ENCODE measurements at places on chromosomes 2 and 18. TPM values are rescaled to one million over a fixed set of nuclear protein-coding genes. Genes with fewer than 3 reads are reported as not detected.

The SERPINB2 gene
- 2.0 TPM for total RNA-seq

The CYBRD1 gene
- 168 TPM for total RNA-seq

The BOLL gene
- total RNA-seq = 0.19 TPM

The IL18R1 gene
- 2.8 TPM for total RNA-seq

The LIMS4 gene
- total RNA-seq = 2.6 TPM

The SPDYA gene
- 2.7 TPM for total RNA-seq

DNA sequence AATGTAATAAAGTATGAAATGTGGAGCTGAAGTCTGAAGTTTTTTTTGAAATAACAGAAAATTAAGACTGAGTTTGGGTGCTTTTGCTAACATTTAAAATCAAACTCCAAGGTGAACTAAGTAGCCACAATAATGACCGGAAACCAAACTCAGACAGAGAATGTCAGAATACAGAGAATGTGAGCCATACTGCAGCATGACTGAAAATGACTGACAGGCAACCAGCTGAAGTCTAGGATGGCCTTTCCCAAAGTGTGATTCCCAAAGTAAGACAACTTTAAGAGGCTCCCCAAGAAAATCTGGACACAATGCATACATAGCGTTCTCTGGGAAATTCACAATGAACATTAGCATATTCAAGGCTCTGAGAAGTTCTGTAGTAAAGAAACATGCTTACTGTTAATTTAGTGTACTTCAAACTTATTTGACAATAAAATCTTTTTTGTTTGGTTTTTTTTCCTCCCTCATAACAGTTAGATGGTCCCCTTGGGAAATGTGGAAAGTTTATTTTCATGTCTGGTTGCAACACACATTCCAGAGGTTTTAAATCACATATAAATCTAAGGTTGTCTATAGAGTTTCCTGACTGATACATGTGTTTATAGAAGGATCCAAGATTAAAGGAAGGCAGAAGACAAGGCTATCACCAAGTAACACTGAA is 28.6 kb downstream of the PLA2R1 start:
- no peak overlapping the region for H3K4me3 ChIP-seq
- no peak overlapping the region for H3K27ac ChIP-seq
- no peaks in the 10 kb centered on the region for H3K36me3 ChIP-seq
- ATAC-seq = no peak
- no peaks in the 10 kb centered on the region for H3K4me1 ChIP-seq

GRCh38 chr2:853203-853870 is 97.3 kb upstream of the SNTG2 start:
- H3K4me3 ChIP-seq = no peak overlapping the region
- H3K27me3 ChIP-seq = peaks cover 3% of the 10 kb centered on the region
- no peak for ATAC-seq
- no peak overlapping the region for H3K27ac ChIP-seq
- no peaks in the 10 kb centered on the region for H3K4me1 ChIP-seq

DNA sequence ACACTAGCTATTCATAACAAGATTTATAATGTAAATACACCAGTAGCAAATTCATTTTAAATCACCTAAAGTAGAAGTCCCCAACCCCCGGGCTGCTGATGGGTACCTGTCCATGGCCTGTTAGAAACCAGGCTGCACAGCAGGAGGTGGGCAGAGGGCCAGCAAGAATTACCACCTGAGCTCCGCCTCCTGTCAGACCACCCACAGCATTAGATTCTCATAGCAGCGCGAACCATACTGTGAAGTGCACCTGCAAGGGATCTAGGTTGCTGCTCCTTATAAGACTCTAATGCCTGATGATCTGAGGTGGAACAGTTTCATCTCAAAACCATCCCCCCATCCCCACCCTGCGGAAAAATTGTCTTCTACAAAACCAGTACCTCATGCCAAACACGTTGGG is 71.3 kb downstream of the KANSL1L start:
- no peak for ATAC-seq
- peaks cover 32% of the 10 kb centered on the region for H3K36me3 ChIP-seq
- H3K27ac ChIP-seq = no peak overlapping the region
- H3K27me3 ChIP-seq = no peaks in the 10 kb centered on the region
- H3K4me1 ChIP-seq = no peaks in the 10 kb centered on the region

GRCh38 chr2:21258082-21258481 is 134.3 kb downstream of the TDRD15 start:
- ATAC-seq = no peak
- no peak overlapping the region for H3K27ac ChIP-seq
- H3K27me3 ChIP-seq = no peaks in the 10 kb centered on the region
- no peak overlapping the region for H3K4me3 ChIP-seq
- no peaks in the 10 kb centered on the region for H3K4me1 ChIP-seq

DNA sequence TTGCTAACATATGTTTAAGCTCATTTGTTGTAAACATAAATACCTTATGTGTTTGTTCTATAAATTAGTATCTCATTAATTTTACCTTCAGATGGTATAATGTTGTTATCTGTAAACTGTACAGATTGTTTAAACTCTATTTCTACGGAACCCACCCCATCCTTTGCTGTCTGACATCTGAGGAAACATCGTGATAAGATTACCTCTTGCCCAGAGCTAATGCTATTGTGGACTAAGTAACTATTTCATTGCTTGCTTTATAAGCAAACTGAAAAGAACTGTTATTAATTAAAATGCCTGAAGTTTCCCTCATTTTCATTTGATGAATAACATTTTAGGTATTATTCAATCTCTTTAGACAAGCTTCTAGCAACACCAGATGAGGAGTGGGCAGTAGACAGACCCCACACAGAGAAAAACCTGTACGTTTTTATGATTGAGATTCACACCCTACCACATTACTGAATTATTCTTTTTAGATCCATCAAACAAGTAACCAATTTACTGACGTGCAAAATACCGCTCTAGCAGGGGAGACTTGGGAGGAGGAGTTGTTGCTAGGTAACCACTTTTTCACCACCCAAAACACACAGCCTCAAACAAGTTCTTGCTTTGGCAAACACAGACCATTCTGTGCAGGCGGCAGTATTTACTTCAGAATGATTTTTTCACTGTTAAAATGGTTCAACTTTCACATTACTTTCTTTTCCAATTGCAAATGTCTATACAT is 1.9 kb upstream of the SYT4 start:
- H3K27ac ChIP-seq = no peak overlapping the region
- H3K4me3 ChIP-seq = no peak overlapping the region
- H3K36me3 ChIP-seq = no peaks in the 10 kb centered on the region
- H3K4me1 ChIP-seq = no peaks in the 10 kb centered on the region
- no peak for ATAC-seq

- H3K27ac ChIP-seq = no peak overlapping the region
- H3K27me3 ChIP-seq = no peaks in the 10 kb centered on the region
- no peaks in the 10 kb centered on the region for H3K4me1 ChIP-seq
- no peaks in the 10 kb centered on the region for H3K36me3 ChIP-seq
- H3K4me3 ChIP-seq = no peak overlapping the region
Observed at GRCh38 chr2:134181219-134181618, 72.7 kb upstream of the MGAT5 start.

DNA sequence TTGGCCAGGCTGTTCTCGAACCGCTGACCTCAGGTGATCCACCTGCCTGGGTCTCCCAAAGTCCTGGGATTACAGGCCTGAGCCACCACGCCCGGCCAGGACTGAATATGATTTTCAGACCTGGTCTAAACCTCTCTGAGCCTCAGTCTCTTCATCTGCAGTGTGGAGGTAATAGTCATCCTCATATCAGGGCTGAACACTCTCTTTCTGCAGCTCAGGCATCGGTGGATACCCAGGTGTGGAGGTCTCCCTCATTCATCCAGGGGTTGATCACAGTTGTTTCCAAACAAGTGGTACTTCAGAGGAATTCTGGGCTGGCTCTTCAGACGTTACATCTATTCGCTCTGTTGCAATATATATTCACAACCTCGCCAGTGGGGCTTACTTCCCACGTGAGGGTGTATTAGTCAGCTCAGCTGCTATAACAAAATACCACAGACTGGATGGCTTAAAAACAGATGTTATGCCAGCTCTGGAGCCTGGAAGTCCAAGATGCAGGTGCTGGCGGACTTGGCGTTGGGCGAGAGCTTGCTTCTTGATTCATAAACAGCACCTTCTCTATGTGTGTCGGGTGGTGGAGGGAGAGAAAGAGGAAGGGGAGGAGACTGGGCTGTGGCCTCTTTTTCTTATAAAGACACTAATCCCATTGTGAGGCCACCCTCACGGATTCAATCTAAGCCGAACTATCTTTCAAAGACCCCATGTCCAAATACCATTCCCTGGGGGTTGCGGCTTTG is 2.9 kb upstream of the MBP start:
- no peak overlapping the region for H3K27ac ChIP-seq
- no peak overlapping the region for H3K4me3 ChIP-seq
- H3K4me1 ChIP-seq = peaks cover 3% of the 10 kb centered on the region
- H3K27me3 ChIP-seq = peaks cover 15% of the 10 kb centered on the region
- H3K36me3 ChIP-seq = no peaks in the 10 kb centered on the region
- no peak for ATAC-seq

GRCh38 chr2:128447538-128447995 is 128.9 kb upstream of the HS6ST1 start:
- peaks cover 5% of the 10 kb centered on the region for H3K27me3 ChIP-seq
- ATAC-seq = no peak
- H3K4me3 ChIP-seq = no peak overlapping the region
- H3K36me3 ChIP-seq = no peaks in the 10 kb centered on the region
- no peak overlapping the region for H3K27ac ChIP-seq

GRCh38 chr18:73038336-73038735 is 170.5 kb upstream of the NETO1 start:
- H3K4me3 ChIP-seq = no peak overlapping the region
- H3K27me3 ChIP-seq = no peaks in the 10 kb centered on the region
- no peak overlapping the region for H3K27ac ChIP-seq
- H3K36me3 ChIP-seq = no peaks in the 10 kb centered on the region

DNA sequence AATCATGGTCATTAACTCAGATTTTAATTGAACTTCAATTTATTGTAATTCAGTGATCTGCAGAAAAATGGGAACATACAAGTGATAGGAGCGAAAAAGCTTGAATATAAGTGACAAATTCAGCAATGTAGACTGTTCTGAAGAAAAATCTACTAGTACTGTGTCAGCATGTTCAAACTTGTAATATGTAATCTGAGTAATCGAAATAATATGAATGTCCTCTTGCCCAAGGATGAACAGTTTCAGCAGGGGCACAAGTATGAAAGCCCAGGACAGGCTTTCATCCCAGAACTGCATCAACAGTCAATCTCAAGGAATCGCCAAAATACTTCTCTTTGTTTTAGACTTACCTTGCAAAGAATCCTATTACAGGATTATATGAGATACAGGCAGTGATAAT is 1110.5 kb downstream of the LRP1B start:
- no peaks in the 10 kb centered on the region for H3K27me3 ChIP-seq
- no peak overlapping the region for H3K27ac ChIP-seq
- H3K36me3 ChIP-seq = no peaks in the 10 kb centered on the region
- H3K4me1 ChIP-seq = no peaks in the 10 kb centered on the region
- no peak for ATAC-seq

DNA sequence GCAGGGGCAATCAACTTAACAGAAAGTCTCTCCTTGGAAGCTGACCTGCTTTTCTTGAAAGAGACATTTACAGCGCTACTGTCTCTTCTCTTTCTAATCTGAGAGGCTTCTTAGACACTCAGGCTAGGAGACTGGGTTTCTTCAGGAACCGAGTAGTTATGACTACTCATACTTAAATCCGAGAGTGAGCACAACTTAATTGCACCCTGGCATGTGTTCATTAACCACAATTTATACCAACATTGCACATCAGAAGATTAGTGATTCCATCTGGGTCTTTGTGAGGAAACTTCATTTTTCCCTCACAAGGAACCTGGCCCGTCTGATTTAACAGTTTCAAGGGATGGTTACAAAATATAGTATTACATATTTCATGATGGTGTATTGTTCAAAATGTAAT is 176.9 kb downstream of the UBE2E3 start:
- H3K27ac ChIP-seq = no peak overlapping the region
- no peaks in the 10 kb centered on the region for H3K36me3 ChIP-seq
- ATAC-seq = no peak
- peaks cover 5% of the 10 kb centered on the region for H3K4me1 ChIP-seq
- no peaks in the 10 kb centered on the region for H3K27me3 ChIP-seq
